ENCODE measurements at places on chromosomes 16 and 17. TPM values are rescaled to one million over a fixed set of nuclear protein-coding genes. Genes with fewer than 3 reads are reported as not detected.

The CDH13 gene
- polyA plus RNA-seq, result not detected

The CD300LB gene
- polyA plus RNA-seq, result not detected

GRCh38 chr17:63546308-63547082, 3.8 kb upstream of the DCAF7 start:
- DNase-seq, result no peak

DNA sequence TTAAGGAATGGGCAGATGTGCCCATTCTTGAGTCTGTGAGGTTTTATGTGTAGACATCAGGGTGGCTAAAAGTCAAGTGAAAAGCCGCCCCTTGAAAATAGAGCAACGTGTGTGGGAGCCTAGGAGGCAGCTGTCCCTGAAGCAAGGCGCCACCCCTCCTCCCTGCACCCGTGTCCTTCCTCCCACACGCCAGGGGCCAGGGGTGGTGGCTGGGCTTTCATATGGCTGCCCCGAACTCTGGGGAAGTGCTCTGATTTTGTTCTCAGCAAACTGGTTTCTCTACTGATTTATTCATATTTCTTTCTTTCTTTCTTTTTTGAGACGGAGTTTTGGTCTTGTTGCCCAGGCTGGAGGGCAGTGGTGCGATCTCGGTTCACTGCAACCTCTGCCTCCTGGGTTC, 4.7 kb downstream of the ZNF750 start:
- no peak for DNase-seq

GRCh38 chr17:81711814-81712467, at the start of gene SLC25A10:
SLC25A10 (plus strand) TSS chr17:81712284; CDS start chr17:81712427, 143 bp downstream.
- DNase-seq, result peak; percentile 86
